ENCODE measurements at places on chromosomes 1 and 21. TPM values are rescaled to one million over a fixed set of nuclear protein-coding genes. Genes with fewer than 3 reads are reported as not detected.

DNA sequence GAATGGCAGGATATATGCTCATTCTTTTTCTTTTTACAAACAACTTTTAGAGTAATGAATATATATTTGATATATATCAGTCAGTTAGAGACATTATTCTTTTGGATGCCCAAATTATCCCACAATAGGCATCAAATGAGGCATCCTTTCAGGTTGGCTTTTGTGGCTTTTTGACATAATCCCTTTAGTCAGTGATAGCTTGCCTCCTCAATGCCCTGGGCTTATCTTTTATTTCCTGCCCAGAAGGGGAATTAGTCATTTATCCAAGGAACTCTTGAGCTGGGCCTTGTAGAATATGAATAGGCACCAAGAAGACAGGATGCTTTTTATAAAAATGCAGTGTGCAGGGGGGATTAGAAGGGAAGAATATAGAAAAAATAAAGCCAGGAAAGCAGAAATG lies 22.2 kb downstream of the EPHX4 start:
- no peaks in the 10 kb centered on the region for H3K36me3 ChIP-seq
- DNase-seq: no peak
- H3K27ac ChIP-seq: no peak overlapping the region
- peaks cover 4% of the 10 kb centered on the region for H3K27me3 ChIP-seq

DNA sequence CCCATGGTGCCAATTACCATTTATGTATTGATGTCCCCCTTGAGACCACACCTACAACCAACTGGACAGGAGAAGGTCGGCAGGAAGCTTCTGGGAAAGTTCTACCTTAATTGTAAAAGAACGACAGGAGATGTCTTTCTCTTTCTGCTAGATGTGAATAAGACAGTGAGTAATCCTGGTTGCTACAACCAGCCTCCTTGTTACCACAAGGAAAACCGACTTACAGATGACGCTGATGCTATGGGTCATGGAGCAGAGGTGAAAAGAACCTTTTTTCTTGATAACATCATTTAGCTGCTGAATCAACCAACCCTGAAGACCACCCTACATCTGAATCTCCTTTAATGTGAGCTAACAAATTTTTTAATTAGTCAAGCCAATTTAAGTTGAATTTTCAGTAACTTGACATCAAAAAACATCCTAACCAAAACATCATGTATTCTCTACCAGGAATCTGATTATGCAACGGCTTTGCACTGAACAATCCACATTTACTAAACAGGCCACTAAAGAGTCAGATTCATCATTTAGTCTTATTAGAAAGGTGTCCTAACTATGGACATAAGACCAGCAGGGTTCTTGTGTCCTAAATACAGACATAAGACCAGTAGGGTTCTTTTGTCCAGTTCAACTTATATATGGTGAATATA lies 23.0 kb downstream of the RGS2 start:
- peaks cover 3% of the 10 kb centered on the region for H3K36me3 ChIP-seq
- H3K27me3 ChIP-seq: no peaks in the 10 kb centered on the region
- H3K27ac ChIP-seq: no peak overlapping the region

- H3K4me3 ChIP-seq: no peak overlapping the region
- no peak for DNase-seq
- H3K4me1 ChIP-seq: peaks cover 3% of the 10 kb centered on the region
- peaks cover 57% of the 10 kb centered on the region for H3K27me3 ChIP-seq
- H3K36me3 ChIP-seq: no peaks in the 10 kb centered on the region
- no peak overlapping the region for H3K27ac ChIP-seq
Observed at GRCh38 chr1:206663362-206663761, 21.3 kb upstream of the MAPKAPK2 start.

Gene SEMA4A
- 2.5 TPM for total RNA-seq

Gene DPM3
- 48.9 TPM for total RNA-seq
